ENCODE measurements at places on chromosomes 5 and 9. TPM values are rescaled to one million over a fixed set of nuclear protein-coding genes. Genes with fewer than 3 reads are reported as not detected.

ANKRD31 gene
- 0.06 TPM for total RNA-seq

FSD1L gene
- 3.4 TPM for total RNA-seq

YTHDC2 gene
- total RNA-seq, result 6.4 TPM

ZBTB5 gene
- total RNA-seq, result 7.3 TPM

UNC5A gene
- total RNA-seq, result 0.90 TPM

MSX2 gene
- 4.9 TPM for total RNA-seq

PRUNE2 gene
- not detected for total RNA-seq

SQSTM1 gene
- 838 TPM for total RNA-seq

ZNF169 gene
- 1.6 TPM for total RNA-seq

UNC13B gene
- 10.8 TPM for total RNA-seq

LVRN gene
- total RNA-seq, result 0.03 TPM

TPRN gene
- 8.2 TPM for total RNA-seq

GRXCR2 gene
- not detected for total RNA-seq

FOXD4L6 gene
- 0.06 TPM for total RNA-seq

NIPAL4 gene
- total RNA-seq, result 10.0 TPM

EQTN gene
- total RNA-seq, result not detected

ROR2 gene
- 1.7 TPM for total RNA-seq

PCAT7 gene
- 0.62 TPM for total RNA-seq

C6 gene
- not detected for total RNA-seq

IQGAP2 gene
- 2.0 TPM for total RNA-seq

LOX gene
- total RNA-seq, result 1.4 TPM

FOXD4L4 gene
- 0.13 TPM for total RNA-seq

LURAP1L gene
- 28.3 TPM for total RNA-seq

FBP2 gene
- total RNA-seq, result not detected

MYMK gene
- total RNA-seq, result not detected

PCDHB5 gene
- total RNA-seq, result 1.3 TPM

RECK gene
- total RNA-seq, result 5.4 TPM

KCNT1 gene
- 0.02 TPM for total RNA-seq

IGIP gene
- 0.86 TPM for total RNA-seq

IRX2 gene
- total RNA-seq, result 1.4 TPM

FCN2 gene
- total RNA-seq, result not detected

LHX6 gene
- total RNA-seq, result 3.1 TPM

BSPRY gene
- total RNA-seq, result 0.07 TPM

PCDHB12 gene
- total RNA-seq, result not detected

PCDHB4 gene
- total RNA-seq, result 0.06 TPM

SLC25A48 gene
- total RNA-seq, result 0.11 TPM

SPEF2 gene
- 1.8 TPM for total RNA-seq

TNIP1 gene
- 142 TPM for total RNA-seq

TEX48 gene
- not detected for total RNA-seq

OR1Q1 gene
- not detected for total RNA-seq

OTP gene
- 0.09 TPM for total RNA-seq

RAD17 gene
- total RNA-seq, result 14.8 TPM

UGT3A1 gene
- not detected for total RNA-seq

IL5 gene
- not detected for total RNA-seq

TRAF1 gene
- 1.9 TPM for total RNA-seq

PRELID1 gene
- 272 TPM for total RNA-seq

ANKRD18B gene
- total RNA-seq, result 4.6 TPM
